Stimulated activated CD4-positive, alpha-beta T cell treated with anti-CD3 and anti-CD28 coated beads, Interleukin-15, amount 100 ng/mL, for 48 hours (primary cell): ENCODE measurements at places on chromosomes 1 and 21.
A peak's percentile ranks its signal among the peaks of the same experiment; 100 is the strongest.

DNA sequence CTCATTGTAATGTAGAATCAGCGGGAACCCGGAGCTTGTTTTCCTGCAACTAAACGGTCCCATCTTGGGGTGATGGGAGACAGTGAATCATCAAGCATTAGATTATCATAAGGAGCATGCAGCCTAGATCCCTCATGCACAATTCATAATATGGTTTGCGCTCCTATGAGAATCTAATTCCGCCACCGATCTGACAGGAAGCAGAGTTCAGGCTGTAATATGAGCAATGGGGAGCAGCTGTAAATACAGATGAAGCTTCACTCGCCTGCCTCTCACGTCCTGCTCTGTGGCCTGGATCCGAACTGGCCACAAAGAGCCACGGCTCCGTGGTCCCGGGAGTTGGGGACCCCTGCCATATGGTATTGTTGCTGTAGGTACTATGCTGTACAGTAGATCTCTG is 1.6 kb downstream of the IFI44 start:
- peak; percentile 1 for DNase-seq

- no peak for DNase-seq
These were observed 243.0 kb downstream of the SLC45A1 start for GRCh38 chr1:8560611-8561544.

DNA sequence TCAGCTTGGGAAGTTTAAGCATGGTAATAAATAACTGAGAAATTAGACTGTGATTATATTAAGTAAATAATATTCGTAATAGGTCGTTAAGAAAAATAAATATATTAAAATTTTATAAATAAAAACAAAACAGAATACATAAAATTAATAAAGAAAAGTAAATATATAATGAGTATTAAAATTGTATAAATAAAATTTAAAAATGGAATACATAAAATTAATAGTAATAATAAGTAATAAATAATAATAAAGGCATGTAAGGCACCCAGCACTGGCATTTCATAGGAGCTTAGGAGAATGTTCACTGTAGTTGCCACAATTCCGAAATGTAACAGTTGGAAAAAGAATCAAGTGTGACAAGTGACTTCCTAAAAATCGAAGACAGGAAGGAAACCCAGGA is 45.8 kb upstream of the FHAD1 start:
- no peak for DNase-seq

DNA sequence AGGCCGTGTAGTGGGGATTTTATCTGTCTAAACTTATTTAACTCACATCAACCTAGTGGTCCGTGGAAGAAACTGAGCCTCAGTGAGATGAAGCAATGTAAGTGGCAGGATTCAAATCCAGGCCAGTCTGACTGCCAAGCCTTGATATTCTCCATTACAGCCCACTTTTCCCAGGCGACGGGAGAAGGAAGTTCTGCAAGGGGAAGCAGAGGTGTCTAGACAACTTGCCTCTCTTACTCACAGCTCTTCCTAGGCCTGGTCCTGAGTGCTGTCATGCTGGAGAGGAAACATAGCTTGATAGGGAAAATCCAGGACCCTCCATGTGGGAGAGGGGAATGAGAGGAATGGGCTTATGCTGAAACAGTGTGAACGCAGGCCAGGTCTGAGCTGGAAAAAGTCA is 9.1 kb downstream of the CTSE start:
- no peak for DNase-seq

- DNase-seq = no peak
These were observed 11.2 kb downstream of the PDZK1IP1 start for GRCh38 chr1:47178654-47179016.

DNA sequence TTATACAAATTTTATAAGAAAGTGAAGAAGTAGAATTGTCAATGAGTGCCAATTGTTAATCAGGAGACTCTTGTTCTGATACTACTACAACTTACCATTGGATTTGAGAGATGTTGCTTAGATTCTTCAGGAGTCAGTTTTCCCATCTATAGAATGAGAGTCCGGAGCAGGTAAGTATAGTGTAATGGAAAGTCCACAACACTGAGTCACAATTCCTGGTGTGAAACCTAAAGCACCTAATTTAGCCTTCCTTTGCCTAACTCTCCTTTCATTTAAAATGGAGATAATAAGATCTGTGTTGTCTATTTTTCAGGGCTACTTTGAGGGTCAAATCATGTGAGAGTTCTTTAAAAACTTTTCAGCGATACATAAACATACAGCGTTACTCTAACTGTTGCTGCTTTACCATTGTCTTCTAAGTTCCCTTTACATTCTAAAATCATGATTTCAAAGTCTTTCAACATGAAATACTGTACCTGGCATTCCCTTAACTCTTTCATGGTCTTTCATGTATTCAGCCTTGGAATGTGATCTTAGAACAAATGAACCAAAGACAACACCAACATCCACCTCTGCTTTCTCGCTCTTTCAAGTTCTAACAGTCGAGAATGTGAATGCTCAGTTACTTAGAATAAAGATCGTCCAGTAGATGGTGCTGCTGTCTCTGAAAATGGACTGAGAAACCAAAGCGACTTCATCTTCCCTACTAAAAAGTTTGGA is 90.9 kb downstream of the SLC30A10 start:
- no peak for DNase-seq

GRCh38 chr1:174998569-174999215 is 1.1 kb upstream of the CACYBP start:
- DNase-seq = no peak

- no peak for DNase-seq
These were observed 379.3 kb upstream of the NCAM2 start for GRCh38 chr21:20618878-20619277.

DNA sequence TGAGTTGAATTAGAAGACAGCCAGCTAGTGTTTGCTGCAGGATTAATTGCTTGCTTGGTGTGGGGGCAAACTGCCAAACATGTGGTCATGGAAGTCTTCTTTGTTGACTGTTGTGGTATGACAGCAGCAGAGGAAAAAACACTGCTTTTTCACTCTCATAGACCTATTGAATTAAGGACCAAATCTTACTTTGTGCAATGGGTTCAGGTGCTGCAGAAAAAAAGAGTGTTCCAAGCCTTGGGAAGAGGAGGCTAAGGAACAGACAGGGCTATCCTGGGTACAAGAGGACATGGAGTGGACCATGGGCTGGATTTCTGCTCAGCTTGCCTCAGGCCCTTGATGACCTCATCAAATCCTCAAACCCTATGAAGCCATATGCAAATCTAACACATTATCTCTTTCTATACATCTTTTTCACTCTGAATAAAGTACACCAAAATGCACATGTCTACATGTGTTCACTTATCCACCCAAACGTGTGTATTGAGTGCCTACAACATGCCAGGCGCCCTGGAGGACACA is 61.5 kb downstream of the SIPA1L2 start:
- DNase-seq = no peak

DNA sequence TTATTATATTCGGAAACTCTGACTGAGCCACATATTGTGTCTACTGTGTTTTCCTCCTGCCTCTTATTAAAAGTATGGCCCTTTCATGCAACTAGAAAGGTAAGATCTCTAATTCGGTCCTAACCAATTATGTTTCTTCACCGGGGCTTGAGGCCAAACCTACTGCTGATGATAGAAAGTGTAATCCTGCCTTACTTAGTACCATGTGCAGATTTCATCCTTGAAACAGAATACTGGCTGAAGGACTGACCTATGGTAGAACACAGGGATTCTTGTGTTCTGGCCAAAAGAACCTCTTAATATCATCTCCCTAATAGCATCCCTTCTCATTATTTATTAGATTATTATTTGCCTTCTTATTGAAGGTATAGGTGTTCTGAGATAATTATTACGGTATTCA is 72.6 kb downstream of the TOR3A start:
- no peak for DNase-seq

- no peak for DNase-seq
These were observed 27.6 kb downstream of the LUZP1 start for GRCh38 chr1:23140940-23141596.

DNA sequence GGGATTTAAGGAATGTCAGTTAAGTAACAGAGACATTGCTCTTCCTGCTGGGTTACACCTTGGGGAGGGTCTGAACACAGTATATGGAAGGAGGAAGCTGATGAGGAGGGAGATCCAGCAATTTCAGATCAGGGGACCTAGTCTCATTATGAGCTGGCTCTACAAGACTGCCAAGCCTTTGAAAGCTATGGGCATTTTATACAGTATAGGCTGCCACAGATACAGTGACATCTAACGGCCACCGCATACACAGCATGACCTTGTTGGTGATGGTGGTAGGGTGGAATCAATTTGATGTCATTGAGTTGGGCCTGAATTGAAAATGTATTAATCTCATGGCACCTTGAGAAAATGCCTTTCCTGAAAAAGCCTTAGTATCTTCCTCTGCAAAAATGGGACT is 22.6 kb upstream of the ZP4 start:
- no peak for DNase-seq

GRCh38 chr1:241332037-241332409 is 25.0 kb downstream of the RGS7 start:
- no peak for DNase-seq

DNA sequence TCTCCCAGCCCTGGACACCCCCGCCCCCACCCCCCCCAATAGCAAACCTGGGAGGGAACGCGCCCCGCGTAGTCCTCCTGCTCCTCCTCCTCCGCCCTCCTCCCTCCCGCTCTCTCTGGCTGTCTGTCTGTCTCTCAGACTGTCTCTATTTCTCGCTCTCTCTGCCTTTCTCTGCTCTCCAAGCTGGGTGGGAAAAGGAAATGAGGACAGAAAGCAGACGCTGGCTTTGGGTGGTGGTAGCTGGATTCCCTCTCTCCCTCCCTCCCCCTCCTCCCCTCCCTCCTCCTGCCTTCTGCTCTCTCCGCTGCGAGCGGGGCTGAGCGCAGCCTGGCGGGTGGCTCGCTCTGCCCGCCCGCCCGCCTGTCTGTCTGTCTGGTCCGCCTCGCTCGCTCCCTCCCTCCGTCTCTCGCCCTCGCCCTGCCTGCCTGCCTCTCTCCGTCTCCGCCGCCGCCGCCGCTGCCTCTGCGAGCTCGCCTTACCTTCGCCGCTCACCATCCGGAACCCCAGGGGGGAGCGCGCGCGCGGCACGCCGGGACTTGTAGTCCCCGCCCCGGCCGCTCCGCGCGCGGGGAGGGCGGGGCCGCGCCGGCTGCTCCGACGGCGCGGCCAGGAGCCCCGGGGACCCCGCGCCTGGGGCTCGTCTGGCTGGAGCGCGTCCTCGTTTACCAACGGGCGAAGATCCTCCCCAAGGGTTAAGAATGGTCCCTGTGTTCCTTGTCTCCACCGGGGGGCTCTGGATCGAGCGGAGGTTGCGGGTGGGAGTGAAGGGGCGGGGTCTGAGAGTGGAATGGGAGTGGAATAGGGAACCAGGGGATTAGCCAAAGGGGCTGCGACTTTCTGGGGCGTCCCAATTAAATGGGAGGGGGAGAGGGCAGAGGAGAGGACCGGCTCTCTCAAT is at the start of gene AHDC1:
Gene AHDC1, minus strand, starts transcription at position 464 of the 898 bp plus-strand sequence. CDS start 52,029 bp downstream, outside the sequence.
- peak; percentile 83 for DNase-seq

GRCh38 chr21:41112740-41113692 is 54.9 kb upstream of the BACE2 start:
- no peak for DNase-seq

DNA sequence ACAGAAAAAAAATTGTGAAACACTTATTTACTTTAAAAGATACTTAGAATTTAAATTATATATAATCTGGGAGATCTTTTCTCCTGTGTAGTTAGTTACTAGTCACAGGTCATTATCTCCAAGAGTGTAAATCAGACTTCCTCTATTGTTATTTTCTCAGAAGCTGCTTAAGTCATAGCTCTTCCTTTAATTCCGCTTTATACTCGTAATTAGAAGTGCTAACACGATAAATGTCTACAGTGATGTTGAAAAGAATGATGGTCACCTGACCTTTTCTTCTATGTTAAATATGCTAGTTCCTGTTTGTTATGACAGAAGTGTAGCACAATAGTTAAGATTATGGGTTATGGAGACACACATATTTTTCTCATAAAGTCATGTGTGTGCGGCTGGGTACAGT is 123.6 kb downstream of the TGFB2 start:
- no peak for DNase-seq

- peak; percentile 5 for DNase-seq
These were observed 5.2 kb downstream of the TMCO1 start for GRCh38 chr1:165763442-165763841.

DNA sequence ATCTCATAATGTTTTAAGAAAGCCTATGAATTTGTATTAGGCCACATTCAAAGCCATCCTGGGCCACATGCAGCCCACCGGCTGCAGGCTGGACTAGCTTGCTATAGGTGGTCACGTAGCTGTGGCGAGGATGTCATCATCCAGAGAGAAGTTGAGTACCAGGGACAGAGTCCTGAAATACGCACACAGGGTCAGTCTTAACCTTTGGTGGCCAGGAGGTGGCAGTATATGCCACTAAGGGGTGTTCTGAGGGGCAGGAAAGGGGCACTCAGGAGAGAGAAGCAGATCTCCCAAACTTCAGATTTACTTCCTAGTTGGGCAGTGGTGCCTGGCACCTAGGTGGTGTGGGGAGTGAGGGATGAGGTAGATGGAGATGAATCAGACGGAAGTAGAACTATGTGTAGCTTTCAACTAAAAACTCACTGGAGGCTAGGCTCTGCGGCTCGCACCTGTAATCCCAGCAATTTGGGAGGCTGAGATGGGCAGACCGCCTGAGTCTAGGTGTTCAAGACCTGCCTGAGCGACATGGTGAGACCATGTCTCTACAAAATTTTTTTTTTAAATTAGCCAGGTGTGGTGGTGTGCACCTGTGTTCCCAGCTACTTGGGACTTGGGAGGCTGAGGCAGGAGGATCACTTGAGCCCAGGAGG is 16.3 kb upstream of the CDK18 start:
- no peak for DNase-seq

DNA sequence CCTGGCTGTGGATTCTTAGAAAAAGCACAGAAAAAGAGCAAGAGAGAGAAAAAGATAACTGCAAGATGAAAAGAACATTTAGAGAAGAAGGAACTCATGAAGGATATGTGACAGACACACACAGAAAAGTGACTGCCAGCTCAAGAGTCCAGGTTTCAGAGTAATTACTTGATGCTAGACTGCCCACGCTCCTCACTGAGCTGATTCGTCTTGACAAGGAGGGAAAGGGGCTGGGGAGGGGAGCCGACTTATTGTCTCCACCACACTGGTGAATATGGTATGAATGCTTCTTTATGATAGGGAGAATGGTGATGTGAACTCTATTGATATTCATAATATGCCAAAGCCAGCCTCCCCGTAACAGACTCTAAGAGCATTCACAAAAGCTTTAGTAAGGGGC is 140.4 kb downstream of the BRINP2 start:
- no peak for DNase-seq

DNA sequence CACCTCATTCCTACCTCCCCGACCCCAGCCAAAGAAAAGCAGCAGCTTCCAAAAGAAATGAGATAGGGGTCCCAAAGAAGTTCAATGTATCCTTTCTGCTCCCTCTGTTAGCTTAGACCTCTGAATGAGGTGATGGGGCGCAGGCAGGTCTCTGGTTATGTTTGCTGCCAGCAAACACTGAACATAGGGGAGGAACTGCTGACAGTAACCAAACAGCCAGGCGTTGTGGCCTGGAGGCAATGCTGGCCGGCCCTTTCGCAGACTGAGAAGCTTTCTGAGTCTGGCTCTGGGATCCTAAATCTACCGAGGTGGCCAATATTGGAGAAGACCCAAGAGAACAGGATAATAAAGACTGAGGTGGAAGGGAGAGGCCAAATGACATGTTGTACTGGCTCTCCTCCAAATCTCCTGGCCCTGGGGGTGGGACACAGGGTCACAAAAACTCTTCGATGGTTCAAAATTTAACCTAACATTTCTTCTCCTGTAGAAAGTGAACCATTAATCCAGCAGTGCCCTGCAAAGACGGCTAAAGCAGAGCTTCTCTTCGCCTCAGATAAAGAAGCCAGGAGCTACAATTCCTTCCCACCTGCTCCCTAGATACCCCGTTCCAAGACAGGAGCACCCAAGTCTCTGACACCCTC is 19.6 kb downstream of the SSR2 start:
- DNase-seq = no peak

GRCh38 chr1:200699871-200700270 is 30.2 kb upstream of the DDX59 start:
- no peak for DNase-seq
